ENCODE measurements at places on chromosomes 2 and 18. TPM values are rescaled to one million over a fixed set of nuclear protein-coding genes. Genes with fewer than 3 reads are reported as not detected.

The MROH2A gene
- not detected for total RNA-seq

The PLCL1 gene
- total RNA-seq, result 15.3 TPM

The CYP27A1 gene
- 0.89 TPM for total RNA-seq

The SGO2 gene
- total RNA-seq, result 3.6 TPM

The CSRNP3 gene
- not detected for total RNA-seq

The GPAT2 gene
- 3.9 TPM for total RNA-seq

The SERPINB2 gene
- total RNA-seq, result not detected

The CFAP210 gene
- total RNA-seq, result not detected

The EVA1A gene
- not detected for total RNA-seq

The C2orf80 gene
- not detected for total RNA-seq

The SNED1 gene
- total RNA-seq, result 37.7 TPM
